ENCODE measurements at places on chromosomes 6 and 20.

DNA sequence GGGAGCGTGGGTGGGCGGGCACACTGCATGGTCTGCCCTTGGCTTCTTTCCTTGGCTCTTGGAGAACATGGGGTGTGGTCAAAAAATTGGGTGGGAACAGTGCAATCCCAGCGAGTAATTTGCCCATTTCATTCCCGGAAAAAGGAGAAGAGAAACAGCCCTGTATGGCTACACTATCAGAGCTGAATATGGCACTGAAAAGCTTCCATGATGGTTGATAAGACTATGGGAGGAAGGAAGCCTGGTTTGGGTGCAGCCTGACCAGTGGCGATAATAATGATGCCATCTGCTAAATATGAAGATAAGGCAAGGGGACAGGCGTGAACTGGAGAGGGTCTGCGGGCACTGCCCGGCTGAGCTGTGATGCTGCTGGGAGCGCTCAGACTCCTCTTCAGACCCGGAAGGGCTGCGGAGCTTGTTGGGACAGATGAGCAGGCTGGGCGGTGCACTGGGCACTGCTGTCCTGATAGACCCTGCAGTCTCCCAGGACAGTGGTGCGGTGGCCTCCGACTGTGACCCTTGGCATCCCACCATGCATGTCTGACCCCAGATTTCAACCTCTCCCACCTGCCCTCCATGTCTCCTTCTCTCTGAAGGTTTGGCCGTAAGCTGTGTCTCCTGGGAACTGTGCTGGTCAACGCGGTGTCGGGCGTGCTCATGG lies 10.2 kb downstream of the SLC22A1 start:
- DNase-seq = no peak

DNA sequence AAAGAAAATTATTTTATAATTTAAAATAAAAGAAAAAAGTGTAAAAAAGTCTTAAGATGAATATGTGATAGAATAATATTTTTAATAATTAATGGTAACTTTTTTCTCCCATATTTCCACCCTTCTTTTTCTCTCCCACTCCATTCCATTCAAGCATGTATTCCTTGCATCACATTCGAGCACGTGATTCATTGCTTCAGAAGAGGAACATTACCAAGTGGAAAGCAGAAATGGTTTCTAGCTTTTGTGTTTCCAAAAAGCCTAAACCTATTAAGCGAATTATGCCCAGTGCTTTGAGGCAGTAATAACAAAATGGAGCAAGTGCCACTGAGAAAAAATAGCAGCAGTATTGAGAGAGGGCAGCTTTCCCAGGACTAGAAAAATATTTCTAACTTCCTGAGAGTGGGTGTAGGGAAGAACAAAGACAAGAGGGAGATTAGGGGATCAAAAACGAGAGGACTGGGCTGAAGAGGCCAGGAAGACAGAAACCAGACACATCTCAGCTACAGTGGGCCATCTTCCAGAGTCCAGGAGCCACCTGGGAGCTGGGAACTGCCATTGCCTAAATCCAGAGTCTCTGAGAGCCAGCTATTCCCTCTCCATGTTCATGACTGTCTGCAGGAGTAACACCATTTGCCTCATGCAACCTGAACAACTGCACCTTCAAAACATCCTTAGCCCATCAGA lies 15.0 kb upstream of the AKIRIN2 start:
- peak; percentile 38 for DNase-seq

DNA sequence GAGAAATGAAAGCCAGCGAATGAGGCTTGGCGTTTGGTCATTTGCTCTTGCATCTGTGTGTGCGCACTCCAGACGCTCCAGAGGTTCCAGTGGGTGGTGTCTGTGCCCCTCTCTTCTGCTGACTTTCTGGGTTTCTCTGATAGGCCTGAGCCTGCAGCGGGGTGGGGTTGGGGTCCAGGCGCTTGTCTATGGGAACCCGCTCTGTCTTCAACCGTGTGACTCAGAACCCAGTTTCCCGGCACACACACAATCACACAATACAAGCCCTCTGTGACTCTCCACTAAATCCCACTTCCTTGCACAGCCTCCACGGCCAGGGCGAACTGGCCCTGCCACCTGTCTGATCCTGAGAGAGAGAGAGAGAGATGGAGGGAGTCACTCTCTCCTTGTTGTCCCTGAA lies 24.6 kb downstream of the RBM38 start:
- DNase-seq = no peak

- no peak for DNase-seq
Measured at GRCh38 chr20:23659989-23660837, 22.5 kb upstream of the CST3 start.

- DNase-seq = no peak
Measured at GRCh38 chr6:37979392-37980221, 160.1 kb downstream of the ZFAND3 start.

DNA sequence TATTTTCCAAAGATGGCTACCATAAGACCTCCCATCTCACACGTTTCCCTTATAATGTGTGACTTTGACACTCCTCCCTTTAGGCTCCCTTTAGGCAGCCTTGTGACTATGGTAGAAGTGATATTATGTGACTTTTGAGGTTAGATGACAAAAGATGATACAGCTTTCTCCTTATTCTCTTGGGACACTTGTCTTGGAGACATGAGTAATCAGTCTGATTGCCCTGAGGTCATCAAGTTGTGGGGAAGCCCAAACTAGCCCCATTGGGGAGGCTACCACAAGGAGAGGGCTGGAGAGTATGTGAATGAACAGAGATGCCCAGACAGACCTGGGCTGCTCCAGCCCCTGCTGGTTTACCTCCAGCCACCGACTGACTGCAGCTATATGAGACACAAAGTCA lies 10.6 kb upstream of the DLK2 start:
- DNase-seq = peak; percentile 52

DNA sequence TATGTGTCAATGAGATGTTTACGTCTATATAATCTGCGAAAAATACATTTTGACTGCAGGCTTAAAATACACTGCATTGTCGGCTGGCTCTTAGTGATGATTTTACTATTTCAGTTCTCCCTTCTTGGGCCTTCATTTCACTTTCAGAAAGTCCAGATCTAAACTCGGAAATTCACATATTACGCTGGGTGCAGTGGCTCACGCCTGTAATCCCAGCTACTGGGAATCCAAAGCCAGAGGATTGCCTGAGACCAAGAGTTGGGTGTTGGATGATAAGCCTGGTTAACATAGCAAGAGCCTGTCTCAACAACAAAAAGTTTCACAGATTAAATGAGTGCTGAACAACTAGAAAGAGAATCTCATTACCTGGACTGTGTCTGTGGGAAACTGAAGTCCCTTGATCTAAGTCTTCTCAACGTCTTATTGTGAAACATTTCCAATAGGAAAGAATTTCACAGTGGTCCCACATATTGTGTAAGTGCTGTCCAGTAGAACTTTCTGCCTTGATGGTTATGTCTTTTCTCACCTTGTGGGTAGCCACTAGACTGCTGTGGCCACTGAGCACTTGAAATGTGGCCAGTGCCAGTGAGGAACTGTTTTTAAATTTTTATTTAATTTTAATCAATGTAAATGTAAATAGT lies 1.9 kb downstream of the GINM1 start:
- no peak for DNase-seq

DNA sequence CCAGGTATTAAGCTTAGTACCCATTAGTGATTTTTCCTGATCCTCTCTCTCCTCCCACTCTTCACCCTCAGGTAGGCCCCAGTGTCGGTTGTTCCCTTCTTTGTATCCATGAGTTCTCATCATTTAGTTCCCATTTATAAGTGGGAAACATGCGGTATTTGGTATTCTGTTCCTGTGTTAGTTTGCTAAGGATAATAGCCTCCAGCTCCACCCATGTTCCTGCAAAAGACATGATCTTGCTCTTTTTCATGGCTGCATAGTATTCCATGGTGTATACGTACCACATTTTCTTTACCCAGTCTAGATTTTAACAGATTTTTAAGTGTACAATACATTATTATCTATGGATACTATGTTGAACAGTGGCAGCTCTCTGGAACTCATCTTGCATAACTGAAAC lies 44.4 kb downstream of the CYP24A1 start:
- DNase-seq = no peak

GRCh38 chr6:116152620-116153019 lies 26.7 kb upstream of the COL10A1 start:
- DNase-seq = no peak

DNA sequence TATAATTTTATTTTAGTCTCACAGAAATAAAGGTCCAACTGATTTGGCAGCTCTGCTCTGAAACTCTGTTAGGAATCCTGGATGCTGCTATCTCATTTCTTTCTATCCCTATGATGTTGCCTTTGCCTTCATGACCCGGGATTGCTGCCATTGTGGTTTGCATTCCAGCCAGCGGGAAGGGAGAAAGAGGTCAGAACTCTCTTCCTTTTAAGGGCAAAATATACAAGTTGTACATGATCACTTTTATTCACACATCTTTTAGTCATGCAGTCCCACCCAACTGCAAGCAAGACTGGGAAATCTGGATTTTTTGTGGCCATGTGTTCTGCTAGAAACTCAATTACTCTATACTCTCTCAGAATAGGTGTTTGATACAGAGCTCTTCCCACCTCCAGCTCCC lies 263.1 kb upstream of the ZFP64 start:
- DNase-seq = no peak

DNA sequence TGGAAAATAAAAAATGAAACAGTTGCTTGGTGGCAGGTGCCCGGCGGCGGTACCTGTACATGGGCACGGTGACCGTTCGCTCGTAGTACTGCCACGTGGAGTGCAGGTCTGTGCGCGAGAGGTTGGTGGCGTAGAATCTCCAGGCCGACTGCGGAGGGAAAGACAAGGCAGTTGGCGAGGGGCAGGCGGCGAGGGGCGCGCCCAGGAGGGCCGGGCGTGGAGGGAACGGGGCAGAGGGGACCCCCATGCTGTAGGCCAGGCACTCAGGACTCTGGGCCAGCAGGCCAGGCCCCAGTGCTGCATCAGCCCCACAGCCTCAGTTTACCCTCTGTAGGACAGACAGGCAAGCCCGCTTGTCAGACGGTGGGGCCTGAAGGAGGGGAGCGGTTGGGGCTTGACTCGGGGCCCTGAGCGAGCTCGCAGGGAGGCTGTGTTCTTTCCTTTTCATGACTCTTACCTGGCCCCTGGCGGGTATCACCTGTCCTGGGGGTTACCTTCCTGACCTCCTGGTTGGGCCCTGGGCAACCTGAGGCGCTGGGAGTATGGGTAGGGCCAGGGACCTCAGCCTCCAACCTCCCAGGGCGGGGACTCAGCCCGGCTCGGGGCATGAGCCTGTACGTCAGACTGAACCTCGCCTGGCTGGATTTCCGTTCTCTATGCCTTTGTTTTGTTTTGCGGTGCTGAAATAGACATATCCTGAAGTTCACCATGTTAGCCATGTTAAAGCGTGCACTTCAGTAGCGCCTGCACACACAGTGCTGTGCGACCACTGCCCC lies 38.5 kb downstream of the KCNQ2 start:
- no peak for DNase-seq

DNA sequence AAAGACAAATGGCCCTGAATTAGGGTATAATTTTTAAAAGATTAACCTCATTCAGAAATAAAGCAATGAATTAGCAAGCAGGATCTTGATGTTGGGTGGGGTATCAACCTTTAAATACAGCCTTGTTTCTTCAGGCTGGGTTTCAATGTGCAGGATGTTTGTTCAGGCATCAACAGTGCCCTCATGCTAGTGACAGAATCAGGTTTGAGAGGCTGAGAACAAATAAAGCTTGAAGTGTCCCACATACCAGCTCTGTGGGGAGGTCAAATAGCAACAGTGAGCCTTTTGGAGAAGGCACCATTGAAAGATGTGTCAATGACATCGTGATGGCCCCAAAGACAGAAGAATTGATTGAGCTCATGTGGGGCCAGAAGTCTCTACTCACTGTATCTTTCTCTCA lies 68.2 kb downstream of the MTFR2 start:
- DNase-seq = no peak

DNA sequence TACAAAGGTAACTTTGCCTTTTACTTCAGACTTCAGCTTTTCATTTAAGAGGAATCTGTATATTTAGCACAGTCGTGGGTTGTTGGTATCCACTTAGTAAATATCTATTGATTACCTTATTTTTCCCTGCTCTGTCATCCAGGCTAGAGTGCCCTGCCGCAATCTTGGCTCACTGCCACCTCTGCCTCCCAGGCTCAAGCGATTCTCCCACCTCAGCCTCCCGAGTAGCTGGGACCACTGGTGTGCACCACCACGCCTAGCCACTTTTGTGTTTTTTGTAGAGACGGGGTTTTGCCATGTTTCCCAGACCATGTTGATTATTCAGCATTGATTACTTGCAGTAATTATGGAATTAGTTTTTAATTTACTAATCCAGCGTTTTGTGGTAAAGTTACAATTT lies 41.3 kb downstream of the MACROD2 start:
- no peak for DNase-seq

- no peak for DNase-seq
Measured at GRCh38 chr20:38272398-38272797, 11.9 kb upstream of the KIAA1755 start.

GRCh38 chr6:20365456-20365855 lies 36.2 kb upstream of the E2F3 start:
- DNase-seq = no peak

- peak; percentile 24 for DNase-seq
Measured at GRCh38 chr6:129890164-129890563, 29.0 kb upstream of the TMEM244 start.

- no peak for DNase-seq
Measured at GRCh38 chr20:60476045-60476444, 517.8 kb downstream of the CDH26 start.

GRCh38 chr6:26739811-26740210 lies 80.3 kb upstream of the ZNF322 start:
- DNase-seq = peak; percentile 0

DNA sequence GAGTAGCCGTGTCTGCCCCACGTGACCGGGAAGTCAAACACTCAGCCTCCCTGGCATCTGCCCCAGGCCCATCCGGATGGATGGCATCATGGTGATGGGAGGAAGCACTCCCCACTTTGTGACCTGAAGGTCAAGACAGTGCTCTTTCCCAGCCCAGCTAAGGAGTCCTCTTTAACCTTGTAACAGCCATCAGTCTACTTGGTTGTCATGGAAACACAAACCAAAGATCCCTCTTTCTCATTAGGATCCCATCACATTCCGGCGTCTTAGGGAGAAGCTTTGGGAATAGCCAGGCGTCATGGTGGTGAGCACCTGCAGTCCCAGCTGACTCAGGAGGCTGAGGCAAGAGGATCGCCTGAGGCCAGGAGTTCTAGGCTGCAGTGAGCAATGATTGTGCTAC lies 90.9 kb upstream of the FOXC1 start:
- no peak for DNase-seq

- DNase-seq = no peak
Measured at GRCh38 chr6:76592566-76592965, 520.1 kb upstream of the IMPG1 start.

DNA sequence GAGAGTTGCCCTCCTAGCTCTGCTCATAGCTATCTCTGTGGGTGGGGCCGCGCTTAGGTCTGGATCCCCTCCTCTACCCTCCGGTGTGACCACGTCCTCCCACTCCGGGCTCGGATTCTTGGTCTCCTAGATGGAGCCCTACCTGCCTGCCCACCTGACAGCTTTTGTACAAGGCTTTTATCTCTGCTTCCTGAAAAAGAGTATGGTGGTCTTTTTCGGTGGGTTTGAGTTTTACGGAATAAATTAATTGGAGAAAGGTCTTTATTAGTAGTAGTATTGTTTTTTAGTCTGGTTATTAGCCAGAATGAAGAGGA lies 773 bp downstream of the SMAP1 start:
- DNase-seq = no peak
